SIG-M5 (cell line): ENCODE measurements at places on chromosomes 3 and 15.

- DNase-seq = no peak
Observed at GRCh38 chr3:159600291-159600690, 388.3 kb upstream of the IL12A start.

DNA sequence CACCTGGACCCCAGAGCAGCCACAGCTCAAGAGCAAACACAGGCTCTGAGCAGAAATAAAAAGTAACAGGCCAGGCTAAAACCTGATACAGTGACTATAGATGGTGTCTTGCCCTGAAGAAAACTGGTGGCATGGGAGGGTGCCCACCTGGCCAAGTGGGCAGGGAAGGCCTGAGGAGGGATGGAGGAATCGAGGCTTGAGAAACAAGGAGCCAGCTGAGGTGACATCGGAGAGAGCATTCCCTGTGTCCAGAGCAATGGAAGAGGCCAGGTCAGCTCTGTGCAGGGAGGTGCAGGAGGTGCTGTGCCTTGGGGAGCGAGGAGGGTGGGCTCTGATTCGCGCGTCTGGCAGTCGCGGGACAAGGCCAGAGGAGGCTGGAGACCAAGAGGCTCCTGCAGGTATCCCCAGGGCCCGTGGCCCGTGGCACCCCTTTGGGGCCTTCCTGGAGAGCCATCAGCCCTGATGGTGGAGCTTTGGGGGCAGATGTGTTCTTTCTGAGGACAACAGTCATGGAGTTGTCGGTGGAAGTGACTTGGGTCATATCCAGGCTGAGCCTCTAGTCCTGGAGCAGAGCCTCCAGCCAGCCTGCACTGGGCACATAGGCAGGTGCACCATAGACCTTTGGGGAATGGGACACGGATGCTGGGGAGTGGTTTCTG lies 56.1 kb downstream of the PLXNA1 start:
- no peak for DNase-seq

DNA sequence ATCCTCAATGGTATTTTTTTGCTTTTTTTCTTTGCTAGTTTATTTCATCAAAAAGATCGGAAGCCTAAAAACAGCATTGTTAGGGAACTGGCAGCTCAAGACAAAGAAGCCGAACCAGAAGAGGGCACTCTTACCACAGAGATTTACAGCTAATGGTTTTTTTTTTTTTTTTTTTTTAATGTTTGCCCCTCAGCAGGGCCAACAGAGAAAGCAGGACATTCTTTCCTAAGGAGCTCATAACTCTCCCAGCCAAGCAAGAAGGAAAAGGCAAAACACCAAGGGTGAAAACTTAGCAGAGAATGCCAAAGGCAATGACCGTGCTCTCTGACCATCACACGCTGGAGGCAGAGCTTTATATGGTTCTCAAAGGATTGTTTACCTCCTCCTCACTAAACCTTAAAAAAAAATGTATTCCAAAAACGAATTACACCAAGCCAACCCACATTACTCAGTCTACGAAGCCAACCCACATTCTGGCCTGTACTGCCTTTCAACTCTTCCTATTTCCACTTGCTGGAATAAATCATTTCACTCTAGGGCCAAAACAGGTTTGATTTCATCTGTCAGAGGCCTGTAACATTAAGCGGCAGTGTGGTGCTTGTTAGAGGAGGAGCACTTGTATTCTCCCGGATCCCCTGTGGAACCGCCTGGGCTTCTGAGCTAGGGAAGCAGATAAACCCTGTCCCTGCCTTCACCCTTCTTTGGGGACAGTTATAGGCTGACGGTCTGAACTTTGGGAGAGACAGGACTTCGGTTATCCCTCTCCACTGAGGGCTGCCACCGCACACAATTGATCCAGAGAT lies 35.6 kb upstream of the GYG1 start:
- no peak for DNase-seq

GRCh38 chr3:82001276-82001923 lies 240.0 kb upstream of the GBE1 start:
- DNase-seq = no peak

DNA sequence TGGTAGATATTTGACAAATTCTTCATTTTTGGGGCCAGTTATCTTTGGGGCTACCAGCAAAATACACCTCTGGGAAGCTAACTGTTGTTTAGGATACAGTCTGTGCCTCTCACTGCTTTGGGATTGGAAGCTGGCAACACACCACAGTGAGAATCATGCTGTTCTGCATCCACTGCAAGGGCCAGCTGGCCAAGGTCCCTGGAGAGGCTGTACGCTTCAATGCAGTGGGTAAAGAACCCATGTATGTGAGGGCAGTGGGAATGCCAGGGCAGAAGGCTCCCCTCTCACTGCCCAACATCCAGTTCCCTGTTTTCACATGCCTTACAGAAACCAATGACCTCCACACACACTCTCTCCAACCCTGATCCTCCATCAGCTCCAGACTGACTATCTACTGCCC lies 20.1 kb downstream of the ZDHHC3 start:
- no peak for DNase-seq
